ENCODE measurements at places on chromosomes 7 and 10.

DNA sequence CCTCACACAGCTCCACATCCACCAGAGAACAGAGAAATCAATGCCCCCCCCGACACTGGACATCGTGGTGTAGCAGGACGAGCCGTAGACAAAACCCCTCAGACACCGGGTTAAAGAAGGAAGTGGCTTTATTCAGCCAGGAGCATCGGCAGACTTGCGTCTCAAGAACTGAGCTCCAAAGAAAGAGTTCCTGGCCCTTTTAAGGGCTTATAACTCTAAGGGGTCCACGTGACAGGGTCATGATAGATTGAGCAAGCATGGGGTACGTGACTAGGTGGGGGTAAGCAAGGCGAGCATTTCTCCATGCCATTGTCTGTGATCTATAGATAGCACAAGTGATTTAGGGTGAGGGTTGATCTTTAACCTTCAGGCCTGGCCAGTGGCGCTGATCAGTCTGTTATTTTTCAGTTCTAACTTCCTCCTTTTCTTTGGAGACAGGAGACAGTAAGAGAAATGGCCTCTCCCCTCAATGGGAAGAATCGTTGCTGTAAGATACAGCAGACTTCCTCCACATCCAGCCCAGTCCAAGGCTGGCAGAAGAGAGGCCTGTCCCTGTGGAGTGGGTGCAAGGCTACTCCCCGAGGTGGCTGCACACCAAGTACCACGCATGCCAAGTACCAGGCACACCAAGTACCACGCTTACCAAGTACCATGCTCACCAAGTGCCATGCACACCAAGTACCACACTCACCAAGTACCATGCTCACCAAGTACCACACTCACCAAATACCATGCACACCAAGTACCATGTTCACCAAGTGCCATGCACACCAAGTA, 19.5 kb upstream of the PPP2R2D start:
- DNase-seq: no peak

- DNase-seq: no peak
Observed at GRCh38 chr10:76469675-76470074, 1038.3 kb downstream of the LRMDA start.

GRCh38 chr7:2143450-2143849, 89.3 kb downstream of the MAD1L1 start:
- DNase-seq: no peak

GRCh38 chr10:124874-125273, 10.4 kb upstream of the ZMYND11 start:
- no peak for DNase-seq

DNA sequence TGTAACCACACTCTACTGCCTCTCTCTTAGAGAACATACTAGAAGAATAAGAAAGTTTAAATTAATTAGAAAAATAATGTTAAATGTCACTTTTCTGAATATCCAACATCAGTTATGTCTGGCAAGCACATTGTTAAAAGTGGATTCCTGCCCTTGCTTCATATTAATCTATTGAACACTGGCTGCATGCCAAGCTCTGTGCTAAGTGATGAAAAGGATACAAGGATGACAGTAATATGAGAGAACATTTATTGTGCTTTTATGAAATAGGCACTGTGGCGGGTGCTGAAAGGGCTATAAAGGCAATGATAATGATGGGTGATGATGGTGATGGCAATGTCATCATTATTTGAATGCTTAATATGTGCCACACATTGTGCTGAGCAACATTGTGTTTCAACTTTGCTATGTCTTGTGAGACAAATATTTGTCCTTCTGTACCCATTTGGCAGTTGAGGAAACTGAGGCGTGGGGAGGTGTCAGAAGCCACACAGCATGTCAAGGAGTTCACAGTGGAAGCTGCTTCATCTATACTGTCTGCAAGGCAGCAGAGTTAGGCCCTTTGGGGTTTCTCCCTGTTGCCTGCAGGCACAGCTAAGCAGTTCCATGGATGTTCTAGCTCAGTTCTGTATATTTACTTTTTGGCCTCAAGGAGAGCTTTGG, 64.2 kb upstream of the RAPGEF5 start:
- no peak for DNase-seq

DNA sequence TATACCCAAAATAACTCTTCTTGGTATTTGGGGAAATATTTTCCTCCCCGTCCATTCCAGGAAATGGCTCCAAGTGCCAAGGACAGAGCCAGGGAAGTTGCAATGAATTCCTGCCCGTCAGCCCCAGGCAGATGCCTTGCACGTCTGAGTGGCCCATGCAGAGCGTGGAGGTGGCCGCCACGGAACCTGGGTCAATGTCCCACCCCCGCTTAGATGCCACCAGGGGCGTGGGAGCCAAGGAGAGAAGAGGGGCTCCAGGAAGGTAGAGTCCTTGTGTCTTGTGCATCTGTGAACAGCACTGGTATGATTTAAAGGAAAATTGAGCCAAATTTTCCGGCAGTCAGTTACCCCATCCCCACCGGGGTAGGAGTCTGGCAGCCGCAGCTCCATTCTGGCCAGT, 1.6 kb downstream of the LEP start:
- no peak for DNase-seq

DNA sequence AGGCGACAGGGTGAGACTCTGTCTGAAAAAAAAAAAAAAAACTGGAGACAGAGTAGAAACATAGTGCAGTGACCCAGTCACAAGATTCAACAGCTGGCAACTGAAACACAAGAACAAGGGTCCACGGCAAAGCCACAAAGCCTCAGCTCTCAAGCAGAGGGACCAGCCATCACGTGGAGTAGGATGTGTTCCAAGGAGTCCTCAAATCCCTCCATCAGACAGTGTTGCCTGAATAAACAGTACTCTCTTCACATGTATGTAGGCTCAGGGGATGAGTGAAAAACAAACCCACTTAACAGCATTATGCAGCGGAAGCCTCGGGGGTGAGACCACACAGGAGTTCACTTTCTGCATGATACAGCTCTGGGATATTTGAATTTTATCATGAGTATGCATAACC, 62.0 kb downstream of the SLIT1 start:
- no peak for DNase-seq

DNA sequence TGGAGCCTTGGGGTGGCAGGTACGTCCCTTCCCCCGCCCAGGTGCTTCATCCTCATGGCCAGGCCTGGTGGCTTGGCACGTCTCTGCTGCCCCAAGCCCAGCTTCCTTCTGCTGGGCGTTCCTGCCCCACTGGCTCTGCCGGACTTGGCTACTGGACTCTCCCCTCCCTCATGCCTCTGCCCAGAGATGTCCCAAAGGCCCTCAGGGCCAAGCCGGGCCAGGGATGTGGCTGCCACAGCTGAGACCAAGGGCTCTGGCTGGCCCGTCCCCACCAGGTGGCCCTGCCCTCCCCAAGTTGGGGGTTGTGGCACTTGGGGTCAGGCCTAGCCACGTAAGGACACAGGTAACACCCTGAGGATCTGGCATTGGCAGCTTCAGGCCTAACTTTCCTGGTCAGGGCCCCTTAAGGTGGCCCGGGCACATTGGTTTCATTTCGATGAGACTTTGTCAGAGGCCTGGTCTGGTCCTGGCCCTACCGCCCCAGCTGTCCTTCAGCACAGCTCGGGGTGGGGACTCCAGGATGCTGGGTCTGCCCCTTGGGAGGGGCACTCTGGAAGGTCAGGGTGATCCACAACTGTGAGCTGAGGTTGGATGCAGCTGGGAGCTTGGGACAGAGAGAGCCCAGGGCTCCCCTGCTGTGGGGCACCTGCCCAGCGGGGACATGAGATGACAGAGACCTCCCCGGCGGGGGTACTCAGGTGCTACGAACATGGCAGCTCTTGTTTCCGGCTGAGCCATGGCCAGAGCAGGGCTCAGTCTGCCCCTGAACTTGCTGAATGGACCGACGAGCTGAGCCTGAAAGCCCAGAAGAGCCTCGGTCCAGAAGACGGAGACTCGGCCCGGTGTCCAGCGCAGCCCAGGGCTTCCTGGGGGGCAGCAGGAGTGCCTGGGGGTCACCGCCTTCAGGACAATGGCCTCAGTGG, 2.9 kb downstream of the BHLHA15 start:
- DNase-seq: no peak

GRCh38 chr7:12769444-12769843, 82.0 kb downstream of the ARL4A start:
- no peak for DNase-seq

- no peak for DNase-seq
Observed at GRCh38 chr7:132655131-132655727, 79.0 kb upstream of the PLXNA4 start.

DNA sequence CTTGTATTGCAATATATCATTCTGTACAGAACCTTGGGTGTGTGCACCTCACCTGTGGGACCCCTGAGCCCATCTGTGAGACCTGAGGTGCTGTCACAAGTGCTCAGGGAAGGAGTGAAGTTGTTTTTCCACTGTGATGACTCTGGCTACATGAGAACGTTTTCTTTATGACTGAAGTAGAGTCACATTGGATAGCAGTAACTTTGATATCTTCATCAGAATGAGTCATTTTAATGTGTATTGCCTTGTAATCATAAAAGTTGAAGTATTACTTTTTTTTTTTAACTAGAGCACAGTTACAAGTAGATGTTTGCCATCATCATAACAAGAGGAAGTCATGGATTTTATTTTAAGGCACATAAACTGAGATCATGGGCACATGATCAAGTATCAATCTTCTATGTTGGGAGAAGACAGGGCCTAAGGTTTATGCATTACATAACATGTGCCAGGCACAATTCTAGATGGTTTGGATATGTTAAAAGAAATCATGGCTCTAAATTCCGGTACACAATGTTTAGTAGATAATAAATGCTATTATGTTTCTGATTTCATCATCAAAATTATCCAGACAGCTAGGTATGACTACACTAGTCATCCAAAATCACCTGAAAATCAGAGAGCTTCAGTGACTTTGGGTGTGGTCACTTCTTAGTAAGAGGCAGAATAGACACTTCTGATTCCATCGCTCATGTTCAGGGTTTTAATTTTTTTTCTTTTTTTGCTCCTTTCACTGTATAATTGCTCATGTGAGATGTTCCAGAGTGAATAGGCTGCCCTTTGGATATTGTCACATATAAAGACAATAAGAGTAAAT, 82.7 kb upstream of the KLF6 start:
- DNase-seq: no peak

GRCh38 chr10:25017154-25017590, 760 bp downstream of the THNSL1 start:
- no peak for DNase-seq

DNA sequence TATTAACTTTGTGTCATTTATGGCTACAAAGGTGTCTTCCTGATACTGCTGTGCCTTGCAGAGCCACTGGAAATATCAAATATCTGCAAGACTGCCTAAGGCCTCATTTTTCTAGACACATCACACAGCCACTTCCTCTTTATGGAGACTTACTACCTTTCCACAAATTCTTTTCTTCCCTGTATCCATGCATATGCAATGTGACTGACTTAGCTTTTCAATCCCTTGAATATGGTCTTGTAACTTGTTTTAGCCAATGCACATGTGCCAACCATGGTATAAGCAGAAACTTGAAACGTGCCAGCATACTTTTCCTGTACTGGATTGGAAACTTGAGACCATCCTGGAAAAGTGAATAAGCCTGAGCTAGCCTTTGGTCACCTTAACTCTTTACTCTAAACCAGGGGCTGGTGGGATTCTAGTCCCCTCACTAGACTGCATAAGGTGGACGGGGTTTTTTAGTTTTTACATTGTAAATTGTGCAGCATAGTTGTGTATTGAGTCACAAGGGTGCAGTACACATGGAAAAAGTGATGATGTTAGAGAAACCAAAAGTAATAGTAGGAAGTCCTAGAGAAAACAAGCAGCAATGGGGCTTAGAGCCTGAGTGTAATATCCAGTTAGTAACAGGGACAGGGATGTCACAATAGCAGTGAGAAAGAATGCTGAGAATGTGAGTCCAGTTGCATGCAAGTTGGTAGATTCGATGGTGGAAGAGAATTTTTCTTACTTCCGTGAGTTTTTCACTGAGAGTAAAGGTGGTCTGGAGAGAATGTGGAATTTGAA, 879.5 kb downstream of the SORCS1 start:
- DNase-seq: no peak

DNA sequence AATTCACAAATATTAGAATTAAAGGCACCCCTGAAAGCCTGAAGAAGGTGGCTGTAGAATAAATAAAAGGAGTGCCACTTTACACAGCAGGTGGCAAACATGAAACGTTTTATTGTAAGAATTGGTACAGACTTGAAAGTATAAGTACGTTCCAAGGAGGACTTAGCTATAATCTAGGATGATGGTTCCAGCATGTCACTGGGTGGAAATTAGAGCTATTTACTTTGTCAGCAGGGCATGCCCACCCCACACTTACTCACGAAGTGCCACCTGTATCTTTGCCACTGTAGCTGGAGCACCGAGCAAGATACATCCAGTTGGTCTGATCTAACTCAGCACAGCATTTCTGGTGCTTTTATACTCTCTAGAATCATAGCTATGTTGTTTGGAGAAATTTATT, 97.8 kb downstream of the GRM8 start:
- no peak for DNase-seq

GRCh38 chr10:28479425-28479865, 53.5 kb upstream of the WAC start:
- no peak for DNase-seq

- DNase-seq: no peak
Observed at GRCh38 chr7:114141415-114141814, 222.6 kb upstream of the PPP1R3A start.

- DNase-seq: no peak
Observed at GRCh38 chr7:517774-518629, 1.6 kb downstream of the PDGFA start.

DNA sequence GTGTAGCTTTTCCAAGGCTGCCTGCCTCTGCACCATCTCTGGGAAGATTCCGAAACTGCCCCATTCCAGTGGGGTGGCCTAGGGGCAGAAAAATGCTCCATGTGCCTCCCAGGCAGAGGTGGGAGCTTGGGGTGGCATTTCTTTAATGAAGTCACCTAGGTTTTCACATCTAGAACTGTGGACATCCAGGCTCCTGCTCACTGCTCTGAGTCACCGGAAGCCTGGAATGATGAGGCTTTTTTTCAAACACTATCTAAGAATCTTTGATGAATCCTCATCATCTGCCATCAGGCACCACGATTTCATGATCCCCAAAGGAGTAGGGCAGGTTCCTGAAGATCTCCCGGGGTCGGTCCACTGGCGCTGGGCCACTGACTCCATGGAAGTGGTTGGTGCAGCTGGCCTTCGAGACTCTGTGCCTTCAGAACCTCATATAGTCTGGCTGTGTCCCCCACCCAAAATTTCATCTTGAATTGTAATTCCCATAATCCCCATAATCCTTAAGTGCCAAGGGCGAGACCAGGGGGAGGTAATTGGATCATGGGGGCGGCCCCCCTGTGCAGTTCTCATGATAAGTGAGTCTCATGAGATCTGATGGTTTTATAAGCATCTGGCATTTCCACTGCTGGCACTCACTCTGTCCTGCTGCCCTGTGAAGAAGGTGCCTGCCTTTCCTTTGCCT, 37.1 kb downstream of the MTURN start:
- DNase-seq: no peak

GRCh38 chr10:59027975-59028655, 148.3 kb upstream of the PHYHIPL start:
- DNase-seq: no peak

DNA sequence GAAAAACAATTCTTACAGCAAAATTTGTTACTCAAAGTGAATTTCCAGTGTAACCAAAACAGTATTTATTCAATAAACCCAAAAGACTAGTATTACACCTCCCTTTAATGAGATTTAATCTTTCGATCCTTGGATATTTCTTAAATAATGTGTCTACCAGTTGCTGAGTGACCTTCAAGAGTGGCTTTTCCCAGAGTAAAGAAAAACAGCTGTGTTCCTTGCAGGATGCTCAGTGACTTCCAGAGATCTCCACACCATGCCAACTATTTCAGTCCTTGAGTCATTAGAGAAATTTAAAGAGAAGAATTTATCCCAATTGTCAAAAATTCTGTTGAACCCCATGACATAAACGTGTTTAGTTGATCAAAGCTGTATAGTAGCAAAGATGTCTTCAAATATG, 44.0 kb downstream of the IMMP2L start:
- DNase-seq: no peak

GRCh38 chr10:35447693-35448407, 111.5 kb downstream of the CCNY start:
- DNase-seq: no peak
